ENCODE measurements at places on chromosomes 11 and 22.
A peak's percentile ranks its signal among the peaks of the same experiment; 100 is the strongest.

DNA sequence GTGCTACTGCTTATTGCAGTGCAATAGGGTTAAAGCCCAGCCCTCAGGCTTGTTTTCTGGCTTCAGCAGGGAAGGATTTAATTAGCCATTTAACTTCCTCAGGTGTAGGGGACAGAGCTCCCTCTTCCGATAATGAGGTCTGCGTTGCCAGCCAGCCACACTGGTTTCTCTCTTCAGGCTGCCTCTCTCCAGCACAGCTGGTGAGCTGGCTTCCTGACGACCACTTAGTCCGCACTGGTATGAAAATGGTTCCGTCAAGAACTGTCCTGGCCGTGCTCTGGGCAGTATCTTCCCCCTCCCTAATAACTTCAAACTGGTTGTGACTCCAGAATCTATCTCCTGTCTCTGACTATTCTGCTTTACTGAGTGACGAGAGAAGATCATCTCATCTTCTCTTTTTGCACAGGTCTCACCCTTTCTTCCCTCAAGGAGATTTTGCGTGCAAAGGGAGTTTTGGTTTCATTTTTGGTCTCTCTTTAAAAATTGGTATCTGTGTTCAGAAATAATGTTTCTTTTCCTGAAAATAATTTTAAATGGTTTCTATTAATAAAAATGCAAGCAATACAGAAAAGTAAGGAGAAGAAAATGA is 49.2 kb downstream of the CNTN5 start:
- no peak for DNase-seq

DNA sequence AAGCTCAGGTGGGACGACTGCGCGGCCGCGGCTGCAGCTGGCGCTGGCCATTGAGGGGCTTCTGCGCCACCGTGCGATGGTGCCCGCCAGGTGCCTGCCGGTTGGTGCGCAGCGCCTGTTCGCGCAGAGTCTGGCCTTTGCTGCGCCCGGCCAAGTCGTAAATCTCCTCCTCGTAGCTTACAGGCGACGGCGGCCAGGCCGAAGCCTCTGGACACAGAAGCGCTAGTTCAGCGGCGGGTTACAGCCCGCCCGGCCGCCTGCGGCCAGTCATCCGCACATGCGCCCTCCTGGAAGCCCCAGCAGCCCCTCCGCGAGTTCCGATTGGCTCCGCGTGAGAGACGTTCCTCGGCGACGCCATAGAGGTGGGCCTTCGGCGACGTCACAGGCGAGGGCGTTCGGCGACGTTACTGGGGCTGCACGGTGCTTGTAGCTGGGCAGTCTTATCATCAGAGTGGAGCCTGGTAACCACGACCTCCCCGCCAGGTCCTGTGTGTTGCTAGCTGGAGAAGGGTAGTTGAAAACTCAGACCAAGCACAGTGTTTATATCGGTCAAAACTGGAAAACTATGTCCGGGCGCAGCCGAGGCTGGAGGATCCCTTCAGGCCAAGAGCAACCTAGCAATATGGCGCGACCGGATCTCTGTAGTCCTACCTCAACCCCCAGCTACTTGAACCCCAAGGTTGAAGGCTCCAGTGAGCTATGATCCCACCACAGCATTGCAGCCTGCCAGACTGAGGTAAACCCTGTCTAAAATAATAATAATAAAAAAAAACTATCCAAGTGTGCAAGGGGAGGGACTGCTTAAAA is 265.7 kb downstream of the OR4C45 start:
- no peak for DNase-seq

DNA sequence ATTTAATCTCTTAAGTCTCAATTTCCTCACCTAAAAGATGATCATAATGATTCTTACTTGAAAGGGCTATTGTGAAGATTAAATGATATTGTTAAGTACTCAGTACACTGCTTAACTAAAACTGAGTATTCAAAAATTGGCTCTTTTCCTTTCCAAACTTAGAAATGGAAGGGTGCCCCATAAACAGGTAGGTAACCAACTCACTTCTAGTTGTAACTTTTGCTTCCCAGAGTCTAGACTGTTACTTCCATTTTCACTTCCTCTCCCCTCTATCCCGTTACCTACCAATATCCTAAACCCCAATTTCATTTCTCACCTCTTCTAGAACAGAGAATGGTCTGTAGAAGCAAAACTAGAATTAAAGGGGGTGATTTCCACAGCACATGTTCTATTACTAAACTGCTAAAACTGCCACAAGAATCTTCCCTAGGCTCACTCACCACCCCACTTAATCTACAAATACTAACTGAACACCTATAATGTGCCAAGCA is 50.0 kb downstream of the RRAS2 start:
- DNase-seq = no peak

GRCh38 chr11:102144357-102145355 is 34.4 kb downstream of the YAP1 start:
- DNase-seq = no peak

- DNase-seq = no peak
These were observed 168.8 kb downstream of the C11orf87 start for GRCh38 chr11:109590782-109591181.

DNA sequence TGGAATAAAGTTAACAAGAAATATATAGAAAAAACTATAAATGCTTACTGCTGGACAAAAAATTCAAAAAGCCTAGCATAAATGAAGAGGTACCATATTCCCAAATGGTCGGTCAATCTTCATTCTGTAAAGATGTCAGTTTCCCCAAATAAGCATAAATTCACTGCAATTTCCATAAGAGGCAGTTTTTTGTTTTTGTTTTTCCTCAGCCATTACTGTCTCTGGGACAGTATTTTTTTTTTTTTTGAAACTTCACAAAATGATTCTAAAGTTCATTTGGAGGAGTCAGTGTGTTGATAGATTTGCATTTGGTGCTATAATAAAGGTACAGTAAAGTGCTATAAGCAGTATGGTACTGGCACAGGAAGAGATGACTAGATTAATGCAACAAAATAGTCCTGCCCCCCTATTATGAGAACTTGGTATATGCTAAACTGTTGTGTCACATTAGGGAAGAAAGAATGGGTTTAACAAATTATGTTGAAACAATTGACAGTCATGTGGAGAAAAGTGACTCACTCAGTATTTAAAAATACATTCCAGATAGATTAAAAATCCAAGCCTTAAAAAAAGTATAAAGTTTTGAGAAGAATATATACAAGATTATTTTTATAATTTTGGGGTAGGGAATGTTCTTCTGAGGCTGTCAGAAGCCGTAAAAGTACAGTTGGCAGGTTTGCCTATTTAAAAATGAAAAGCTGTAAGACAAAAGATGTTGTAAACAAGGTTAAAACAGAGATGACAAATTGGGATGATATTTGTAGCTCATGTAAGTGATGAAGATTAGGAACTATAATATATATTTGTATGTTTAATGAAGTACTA is 2.6 kb upstream of the FTH1 start:
- no peak for DNase-seq

DNA sequence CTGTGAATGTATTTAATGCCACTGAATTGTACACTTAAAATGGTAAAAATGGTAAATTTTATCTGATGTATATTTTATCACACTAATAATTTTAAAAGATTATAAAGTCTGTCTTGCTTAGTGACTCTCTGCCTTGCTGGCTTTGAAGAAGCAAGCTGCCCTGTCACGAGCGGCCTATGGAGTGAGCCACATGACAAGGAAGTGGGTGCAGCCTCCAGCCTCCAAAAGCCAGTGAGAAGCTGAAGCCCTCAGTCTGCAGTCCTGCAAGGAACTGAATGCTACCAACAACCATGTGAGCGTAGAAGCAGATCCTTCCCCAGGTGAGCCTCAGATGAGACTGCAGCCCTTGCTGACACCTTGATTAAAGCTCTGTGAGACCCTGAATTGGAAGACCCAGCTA is 20.0 kb downstream of the C11orf24 start:
- no peak for DNase-seq

GRCh38 chr22:49508561-49508960 is 319.1 kb downstream of the BRD1 start:
- DNase-seq = no peak

- DNase-seq = no peak
These were observed 43.9 kb downstream of the ADM start for GRCh38 chr11:10348650-10349280.

- no peak for DNase-seq
These were observed 179.3 kb downstream of the LARGE1 start for GRCh38 chr22:33741025-33741424.

DNA sequence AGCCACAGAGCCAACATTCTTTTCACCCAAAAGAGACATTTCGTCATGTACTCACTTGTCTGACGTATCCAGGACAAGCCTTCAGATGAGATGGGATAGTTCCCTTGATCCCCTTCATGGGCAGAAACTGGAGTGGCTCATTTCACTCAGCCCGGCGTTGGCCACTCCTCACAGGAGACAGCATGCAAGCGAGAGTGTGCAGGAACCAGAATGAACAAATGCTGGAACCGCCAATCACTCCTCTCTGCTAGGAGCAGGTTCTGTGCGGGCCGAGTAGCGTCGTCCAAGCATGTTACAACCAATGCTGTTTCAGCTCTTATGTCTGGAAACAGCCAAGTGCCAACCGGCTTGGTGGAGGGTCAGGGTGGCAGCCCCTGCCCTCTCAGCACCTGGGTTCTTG is 56.7 kb upstream of the GNAZ start:
- DNase-seq = no peak

DNA sequence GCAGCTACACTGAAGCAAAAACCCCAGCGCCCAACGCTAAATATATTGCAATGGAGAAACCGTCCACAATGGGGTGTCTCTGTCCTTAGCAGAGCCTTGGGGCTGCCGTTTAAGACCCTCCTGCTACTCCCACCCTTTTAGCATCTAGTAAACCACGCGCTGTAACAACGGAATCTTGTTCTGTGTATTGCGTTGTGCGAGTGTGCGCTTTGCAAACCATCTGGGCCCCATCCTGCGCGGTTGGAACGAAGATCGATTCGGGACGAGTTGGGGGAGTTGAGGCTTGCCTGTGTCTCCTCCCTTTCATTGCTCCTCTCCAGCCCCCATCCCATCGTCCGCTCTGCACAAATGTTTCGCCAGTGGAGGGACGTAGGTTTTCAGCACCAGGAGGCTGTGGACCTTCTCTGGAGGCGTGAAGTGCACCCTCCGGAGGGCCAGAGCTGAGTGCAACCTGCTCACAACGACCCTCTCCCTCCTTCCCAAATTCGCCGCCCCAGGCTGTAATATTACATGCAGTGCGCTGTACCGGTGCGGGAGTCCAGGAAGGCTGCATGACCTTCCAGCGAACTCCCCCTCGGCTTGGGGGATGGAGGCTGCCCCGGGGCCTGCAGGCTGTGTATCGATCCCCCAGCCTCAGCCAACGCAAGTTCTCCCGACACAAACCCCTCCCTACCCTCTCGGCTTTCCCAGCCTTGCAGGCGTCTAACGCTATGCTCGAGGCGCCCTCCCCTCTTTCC is 1.6 kb upstream of the KMT2A start:
- DNase-seq = no peak

DNA sequence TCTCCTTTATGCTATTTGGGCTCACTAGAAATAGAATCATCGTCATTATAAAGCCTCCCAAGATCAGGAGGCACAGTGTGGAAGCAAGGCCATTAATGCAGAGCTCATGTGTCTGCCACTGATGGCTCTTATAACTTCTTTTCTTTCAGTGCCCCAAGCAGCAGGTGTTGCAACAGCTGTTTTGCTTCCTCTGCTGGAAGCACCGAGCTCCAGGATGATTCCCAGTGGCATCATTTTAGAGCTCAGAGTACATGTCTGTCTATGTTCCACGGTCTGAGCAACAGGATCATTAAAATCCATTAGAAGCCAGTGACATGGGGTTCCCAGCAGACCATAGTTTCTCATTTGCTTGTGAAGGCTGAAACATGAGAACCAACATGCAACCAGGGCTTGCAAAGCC is 803.0 kb upstream of the FAT3 start:
- no peak for DNase-seq

GRCh38 chr11:96523656-96524055 is 133.8 kb downstream of the JRKL start:
- DNase-seq = peak; percentile 2

DNA sequence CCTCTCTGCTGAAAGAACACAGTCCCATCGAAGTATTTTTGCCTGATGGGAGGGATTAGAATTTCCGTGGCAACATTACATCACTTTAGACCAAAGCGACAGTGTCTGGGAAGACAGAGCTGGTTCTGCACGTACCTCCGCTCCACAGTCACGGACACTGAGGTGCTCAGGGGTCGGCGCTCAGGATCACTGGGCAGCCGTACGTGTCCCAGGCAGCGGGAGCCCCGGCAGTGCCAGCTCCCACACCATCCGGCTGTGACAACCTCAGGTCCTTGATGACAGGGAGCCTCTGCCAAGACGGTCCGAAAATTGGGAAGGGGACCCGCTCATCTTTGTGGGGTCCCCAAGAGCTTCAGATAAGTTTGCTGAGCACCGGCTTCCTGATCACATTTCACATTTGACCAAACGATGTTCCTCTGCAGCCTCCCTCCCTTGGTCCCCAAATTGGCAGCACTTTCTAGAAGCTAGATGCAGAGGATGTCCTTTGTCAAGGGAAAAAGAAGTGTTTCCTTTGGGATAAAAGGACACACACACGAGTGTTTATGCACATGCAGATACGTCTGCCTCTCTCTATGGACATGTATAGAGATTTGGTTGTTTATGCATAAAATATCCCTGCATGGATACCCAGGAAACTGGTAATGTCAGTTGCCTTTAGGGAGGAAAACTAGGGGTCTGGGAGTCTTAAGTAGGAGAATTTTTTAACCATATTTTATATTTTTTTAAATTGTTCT is 61.6 kb upstream of the LINC01488 start:
- no peak for DNase-seq

GRCh38 chr11:69013009-69013951 is at the start of gene MRGPRF:
Gene MRGPRF (minus strand): TSS chr11:69013246. CDS start chr11:69009901, 3,345 bp downstream.
- DNase-seq = no peak

DNA sequence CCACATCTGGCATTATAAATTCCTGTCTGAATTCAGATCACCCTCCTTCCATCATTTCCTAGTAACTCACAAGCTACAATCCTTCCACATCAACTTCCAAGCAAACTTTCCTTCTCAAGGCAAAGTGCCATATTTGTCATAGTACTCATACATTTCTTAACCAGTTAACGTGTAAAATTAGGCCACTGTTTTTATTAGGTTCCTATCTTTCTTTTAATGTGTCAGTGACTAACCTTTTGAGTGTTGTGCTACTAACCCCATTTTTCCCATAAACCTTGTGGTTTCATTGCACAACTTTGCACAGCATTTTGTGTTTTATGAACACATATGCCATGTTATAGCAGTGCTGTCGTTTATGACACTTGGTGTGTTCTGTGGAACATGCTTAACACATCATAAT is 90.1 kb downstream of the KIF18A start:
- no peak for DNase-seq

- no peak for DNase-seq
These were observed 25.5 kb downstream of the MYO7A start for GRCh38 chr11:77153276-77154185.

- no peak for DNase-seq
These were observed 54.6 kb downstream of the MCM5 start for GRCh38 chr22:35454416-35455054.

DNA sequence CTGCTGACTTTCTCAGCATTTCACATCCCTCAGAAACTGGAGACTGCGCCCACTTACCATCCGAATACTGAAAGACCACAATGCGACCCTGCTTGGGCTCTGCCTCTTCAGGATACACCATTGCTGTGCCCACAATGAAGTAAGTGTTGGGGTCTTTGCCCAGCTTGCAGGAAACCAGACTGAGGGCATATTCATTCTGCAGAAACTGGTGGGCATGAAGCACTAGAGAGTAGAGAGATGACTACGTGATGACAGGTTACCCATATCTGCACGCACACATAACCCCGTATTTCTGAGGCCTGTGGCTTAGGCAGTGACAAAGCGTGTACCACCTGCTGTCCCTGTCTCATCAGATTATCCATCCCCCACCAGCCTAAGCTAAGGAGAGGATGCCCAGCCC is 14.6 kb upstream of the VWCE start:
- DNase-seq = no peak

GRCh38 chr11:75265851-75266531 is 25.4 kb downstream of the TPBGL start:
- no peak for DNase-seq
